ENCODE measurements at places on chromosomes 5 and 9. TPM values are rescaled to one million over a fixed set of nuclear protein-coding genes. Genes with fewer than 3 reads are reported as not detected.
A peak's percentile ranks its signal among the peaks of the same experiment; 100 is the strongest.

ZNF658 gene
- total RNA-seq: 6.7 TPM

GRCh38 chr5:1331861-1332405 lies 13.0 kb downstream of the CLPTM1L start:
- DNase-seq: no peak

- DNase-seq: no peak
These were observed 63.1 kb downstream of the ADAMTS6 start for GRCh38 chr5:65418661-65419060.

DNA sequence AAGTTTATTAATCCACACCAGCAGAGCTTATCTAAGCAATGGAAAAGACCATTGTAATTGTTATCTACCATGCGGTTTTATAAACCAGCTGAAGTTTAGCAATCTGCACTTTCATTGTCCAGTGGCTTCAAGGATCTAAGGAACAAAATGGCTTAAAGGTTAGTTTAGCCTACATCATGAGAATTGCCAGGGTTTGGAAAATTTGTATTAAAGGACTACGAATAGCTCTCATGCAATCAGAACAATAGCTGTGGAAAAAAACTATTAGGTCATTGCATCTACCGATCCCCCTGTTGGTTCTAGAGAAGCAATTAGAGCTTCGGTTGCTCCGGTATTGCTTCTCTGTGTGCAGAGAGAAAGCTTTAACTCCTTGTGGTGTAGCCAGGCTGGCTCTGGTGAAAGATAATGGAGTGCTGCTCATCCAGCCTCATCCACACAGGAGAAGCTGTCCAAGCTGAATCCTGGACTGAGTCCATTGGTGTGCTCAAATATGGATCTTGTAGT lies 86.3 kb upstream of the SLC12A2 start:
- no peak for DNase-seq

- DNase-seq: peak; percentile 83
These were observed 20.5 kb upstream of the PDCD1LG2 start for GRCh38 chr9:5489630-5490490.

- no peak for DNase-seq
These were observed 1.7 kb upstream of the FAM163B start for GRCh38 chr9:133610845-133611244.

REEP5 gene
- 94.5 TPM for total RNA-seq

GRCh38 chr9:89863837-89864236 lies 259.0 kb downstream of the GADD45G start:
- DNase-seq: no peak

DNA sequence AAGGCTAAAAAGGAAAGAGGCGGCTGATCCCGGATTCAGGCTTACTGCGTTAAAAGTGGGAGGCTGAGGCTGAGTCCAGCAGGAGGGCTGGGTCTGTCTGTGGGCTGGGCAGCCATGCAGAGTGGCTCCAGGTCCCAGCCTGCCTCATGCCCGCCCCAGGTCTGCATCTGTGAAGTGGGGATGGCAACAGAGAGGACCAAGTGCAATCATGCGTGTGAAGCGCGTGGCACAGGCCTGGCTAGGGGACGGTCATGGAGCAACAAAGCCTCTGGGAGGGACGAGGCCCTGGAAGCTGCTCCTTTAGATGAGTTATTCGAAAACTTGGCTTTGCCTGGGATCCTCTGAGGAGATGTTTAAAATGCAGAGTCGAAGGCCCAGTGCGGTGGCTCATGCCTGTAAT lies 30.4 kb upstream of the BARHL1 start:
- DNase-seq: no peak

- no peak for DNase-seq
These were observed 93.5 kb downstream of the PHF2 start for GRCh38 chr9:93669958-93670207.

PCDHB16 gene
- total RNA-seq: 1.4 TPM

GRCh38 chr9:74336161-74336560 lies 161.0 kb upstream of the RORB start:
- peak; percentile 1 for DNase-seq

ZNF474 gene
- 0.17 TPM for total RNA-seq

DNA sequence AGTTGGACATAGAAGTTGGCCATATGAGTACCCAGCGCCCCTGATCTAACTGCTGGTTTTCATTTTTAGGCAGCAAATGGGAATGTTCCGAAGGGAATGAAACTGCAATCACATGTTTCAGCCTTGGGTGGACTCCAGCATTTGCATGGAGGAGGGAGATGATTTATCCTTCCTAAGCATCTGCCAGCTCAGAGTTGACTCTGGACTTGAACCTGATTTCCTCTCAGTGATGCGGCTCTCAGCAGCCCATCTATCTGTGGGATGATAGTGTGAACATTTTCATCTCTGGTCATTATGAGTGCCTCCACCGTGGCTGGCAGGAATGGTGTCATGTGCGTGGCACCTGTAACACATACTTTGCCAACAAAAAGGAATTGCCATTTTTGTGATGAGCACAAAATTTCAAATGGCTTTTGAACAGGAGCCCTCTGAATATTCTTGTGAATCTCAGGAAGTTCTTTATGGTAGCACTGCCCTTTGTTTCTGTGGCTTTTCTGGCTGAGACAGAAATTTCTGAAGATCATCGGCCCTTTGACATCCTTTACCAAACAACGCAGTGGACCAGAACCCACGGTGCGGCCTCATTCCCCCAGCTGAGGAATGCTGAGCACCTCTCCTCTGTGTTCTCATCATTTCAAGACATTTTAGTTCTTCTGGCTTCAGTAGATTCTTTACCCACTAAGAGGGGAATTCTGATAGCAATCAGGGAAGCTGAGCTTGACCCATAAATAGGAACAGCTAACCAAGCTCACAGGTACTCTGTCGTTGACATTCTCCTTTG lies 28.5 kb downstream of the FUBP3 start:
- DNase-seq: peak; percentile 18

GRCh38 chr5:78046006-78046405 lies 248.5 kb downstream of the AP3B1 start:
- no peak for DNase-seq

NIPBL gene
- total RNA-seq: 56.5 TPM

DNA sequence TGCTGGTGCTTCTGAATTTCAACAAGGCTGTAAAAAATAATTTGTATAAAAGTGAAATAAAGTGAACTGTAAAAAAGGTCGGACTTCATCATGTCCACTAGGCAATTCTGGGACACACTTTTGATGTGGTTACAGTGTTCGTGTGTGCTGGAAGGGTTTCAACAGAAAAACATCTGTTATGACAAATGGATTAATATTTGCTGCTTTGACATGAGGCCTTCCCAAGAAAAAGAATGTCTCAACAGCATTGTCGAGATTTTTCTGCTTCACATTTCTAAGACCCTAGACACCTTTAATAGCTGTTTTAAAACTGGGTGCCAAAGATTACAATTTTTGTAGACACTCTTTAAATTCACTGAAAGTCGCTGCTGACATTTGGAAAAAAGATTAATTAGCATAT lies 216.6 kb downstream of the SLC12A2 start:
- DNase-seq: no peak

DNA sequence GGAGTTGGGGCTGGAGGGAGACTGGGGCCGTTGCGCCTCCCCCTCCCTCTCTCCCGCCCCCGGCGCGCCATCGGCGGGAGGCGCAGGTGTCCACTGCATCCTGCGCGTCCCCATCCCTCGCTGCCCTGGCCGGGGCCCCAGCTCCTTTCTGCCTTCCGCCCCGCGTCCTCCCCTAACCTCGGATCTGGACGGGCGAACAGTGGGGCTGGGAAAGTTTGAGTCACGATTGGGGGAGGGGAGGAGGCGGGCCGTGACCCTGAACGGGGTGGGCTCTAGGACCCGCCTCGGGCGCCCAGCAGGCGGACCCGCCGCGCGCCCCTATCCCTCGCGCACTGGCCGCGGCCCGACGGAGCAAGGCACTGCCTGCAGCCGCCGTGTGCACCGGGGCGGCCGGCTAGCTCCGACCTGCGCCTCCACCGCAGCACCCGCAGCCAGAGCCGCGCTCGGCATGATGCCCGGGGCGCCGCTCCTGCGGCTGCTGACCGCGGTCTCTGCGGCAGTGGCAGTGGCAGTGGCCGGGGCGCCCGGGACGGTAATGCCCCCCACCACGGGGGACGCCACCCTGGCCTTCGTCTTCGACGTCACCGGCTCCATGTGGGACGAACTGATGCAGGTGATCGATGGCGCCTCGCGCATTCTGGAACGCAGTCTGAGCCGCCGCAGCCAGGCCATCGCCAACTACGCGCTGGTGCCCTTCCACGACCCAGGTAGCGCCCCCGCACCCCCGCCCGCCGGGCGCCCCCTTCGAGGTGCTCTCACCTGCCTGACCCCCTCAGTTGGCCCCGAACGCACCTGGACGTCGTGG lies at the start of gene HMCN2:
Gene HMCN2, plus strand, starts transcription at position 330 of the 805 bp plus-strand sequence. Its CDS starts 119 bp downstream, at position 449.
- DNase-seq: no peak

GRCh38 chr9:4315582-4316215 lies 15.8 kb upstream of the GLIS3 start:
- peak; percentile 68 for DNase-seq

- DNase-seq: no peak
These were observed 412.6 kb upstream of the PAPPA start for GRCh38 chr9:115740986-115741385.

LRRC19 gene
- total RNA-seq: not detected

- no peak for DNase-seq
These were observed 578.4 kb downstream of the SLCO4C1 start for GRCh38 chr5:101717721-101718120.
